ENCODE measurements at places on chromosomes 7 and 10.

DNA sequence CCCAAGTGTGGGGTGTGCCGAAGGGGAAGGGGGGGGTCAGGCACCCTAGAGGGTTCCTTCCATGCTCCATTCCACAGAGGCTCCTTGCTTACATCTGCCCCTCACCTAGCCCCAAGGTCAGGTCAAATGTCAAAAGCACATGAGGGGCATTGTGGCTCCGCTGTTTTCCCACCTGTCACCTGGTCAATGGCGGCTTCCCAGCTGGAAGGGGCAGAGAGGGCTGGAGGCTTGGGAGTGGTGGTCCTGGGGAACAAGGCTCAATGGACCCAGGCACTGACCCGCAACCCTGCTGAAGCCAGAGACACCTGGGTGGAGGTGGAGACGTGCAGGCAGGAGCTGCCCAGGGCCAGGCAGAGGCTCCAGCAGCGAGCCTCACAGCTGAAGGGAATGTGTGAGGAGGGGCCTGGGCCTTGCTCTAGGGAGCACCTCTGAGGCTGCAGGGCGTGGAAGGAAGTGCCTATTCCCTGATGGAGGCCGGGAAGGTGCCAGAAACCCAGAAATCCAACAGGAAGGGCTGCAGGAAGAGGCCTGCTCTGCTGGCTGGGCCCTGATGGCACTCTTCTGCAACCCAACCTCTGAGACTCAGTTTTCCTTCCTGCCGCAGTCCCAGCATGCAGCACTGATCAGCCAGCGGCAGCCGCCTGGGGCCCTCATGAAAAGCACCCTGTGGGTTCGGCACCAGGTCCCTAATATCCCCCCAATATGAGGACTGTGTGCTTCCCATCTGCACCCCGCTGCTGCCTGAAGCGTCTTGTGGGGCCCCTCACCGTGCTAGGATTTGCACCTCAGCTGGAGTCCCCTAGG, 16.0 kb downstream of the RASGEF1A start:
- DNase-seq, result no peak

- no peak for DNase-seq
Measured at GRCh38 chr10:122190176-122190943, 80.7 kb upstream of the BTBD16 start.

DNA sequence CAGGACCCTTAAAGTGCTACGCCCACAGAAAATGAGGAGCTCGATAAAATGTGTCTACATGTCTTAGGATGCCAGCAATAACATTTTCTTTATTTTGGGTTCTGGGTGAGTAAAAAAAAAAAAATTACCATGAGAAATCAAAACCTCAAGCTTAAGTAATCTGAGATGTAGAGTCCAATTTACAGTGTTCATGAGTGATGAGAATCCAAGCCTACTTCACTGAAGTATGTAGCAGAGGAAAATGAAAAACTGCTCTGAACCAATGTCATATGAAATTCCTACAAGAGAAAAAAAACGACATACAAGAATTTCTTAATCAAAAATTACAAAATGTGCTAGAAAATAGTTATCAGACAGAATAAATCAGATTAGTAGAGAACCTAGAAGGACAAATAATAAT, 274.4 kb downstream of the HTR7 start:
- DNase-seq, result no peak

GRCh38 chr10:12922117-12922900, 79.2 kb downstream of the CCDC3 start:
- no peak for DNase-seq

DNA sequence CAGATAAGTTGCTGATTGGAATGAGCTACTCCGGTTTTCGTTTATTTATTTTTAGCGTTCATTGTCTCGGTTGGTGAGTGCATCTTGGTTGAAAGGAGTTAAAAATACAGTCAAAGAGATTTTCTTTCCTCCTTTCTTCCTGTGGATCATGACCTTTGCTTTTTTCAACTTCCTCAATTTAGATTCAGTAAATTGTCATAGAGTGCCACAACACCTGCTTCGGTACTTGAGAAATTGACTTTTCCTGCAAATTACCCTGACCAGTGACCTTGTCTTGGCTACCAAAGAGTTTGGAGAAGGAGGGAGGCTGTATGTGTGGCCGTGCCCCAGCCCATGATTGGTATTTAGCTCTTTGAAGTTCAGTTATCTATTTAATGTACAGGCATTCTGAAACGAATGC, 128.7 kb downstream of the FAM204A start:
- DNase-seq, result no peak

DNA sequence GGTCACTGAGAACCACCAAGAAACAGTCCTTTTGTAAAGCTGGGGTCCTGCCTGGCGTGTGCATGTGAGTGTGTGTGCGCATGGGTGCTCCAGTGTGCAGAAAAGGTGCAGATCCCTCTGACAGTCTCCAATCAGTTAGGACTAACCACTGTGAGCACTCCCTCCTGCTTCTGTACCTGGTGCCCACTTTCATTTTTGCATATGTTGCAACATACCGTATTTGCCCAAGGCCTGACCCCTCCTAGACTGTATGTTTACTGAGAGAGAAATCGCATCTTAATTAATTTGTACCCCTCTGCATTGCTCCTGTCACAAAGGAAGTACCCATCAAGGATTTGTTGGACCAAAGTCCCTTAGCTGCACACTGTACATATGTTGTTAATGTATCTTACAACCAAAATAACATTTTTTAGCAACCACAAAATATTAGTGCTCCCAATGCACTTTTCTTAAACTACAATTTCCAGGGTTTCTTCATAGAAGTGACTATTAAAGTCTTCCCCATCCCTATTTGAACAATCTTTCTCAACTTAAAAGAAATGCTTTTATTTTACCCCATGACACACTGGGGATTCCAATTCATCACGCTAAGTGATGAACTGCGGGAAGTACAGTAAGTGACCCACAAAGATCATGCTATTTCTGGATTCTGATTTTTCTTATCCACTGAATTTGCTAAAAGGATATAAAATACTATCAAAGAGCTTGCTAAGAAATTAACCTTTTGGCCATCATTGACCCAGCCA, 16.6 kb downstream of the PAXIP1 start:
- DNase-seq, result no peak

DNA sequence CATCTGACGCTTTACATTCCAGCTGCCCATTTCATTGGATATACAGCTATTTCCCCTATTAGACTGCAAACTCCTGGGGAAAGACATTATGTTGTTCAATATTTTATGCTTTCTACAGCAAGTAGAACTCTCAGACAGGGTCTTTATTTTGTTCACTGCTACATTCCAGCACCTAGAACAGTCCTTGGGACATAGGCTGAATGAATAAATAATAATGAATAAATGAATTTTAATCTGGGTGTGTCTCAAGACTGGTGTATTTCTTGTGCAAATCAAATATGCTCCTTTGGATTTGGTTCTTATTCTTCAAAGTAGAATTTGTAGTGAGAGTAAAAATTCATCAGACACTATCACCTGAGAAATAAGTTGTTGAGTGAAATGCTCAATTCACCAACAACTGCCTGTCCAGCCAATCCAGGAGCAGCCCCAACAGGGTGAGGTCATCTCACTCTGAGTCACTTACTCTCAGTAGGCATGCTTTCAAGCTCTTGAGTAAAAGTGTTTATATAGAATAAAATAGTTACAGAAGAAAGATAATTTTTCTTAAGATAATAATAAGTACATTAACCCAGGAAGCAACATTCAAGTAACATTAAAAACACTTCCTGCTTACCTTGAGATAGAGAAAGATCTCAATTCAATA, 287.5 kb upstream of the NPVF start:
- DNase-seq, result no peak

DNA sequence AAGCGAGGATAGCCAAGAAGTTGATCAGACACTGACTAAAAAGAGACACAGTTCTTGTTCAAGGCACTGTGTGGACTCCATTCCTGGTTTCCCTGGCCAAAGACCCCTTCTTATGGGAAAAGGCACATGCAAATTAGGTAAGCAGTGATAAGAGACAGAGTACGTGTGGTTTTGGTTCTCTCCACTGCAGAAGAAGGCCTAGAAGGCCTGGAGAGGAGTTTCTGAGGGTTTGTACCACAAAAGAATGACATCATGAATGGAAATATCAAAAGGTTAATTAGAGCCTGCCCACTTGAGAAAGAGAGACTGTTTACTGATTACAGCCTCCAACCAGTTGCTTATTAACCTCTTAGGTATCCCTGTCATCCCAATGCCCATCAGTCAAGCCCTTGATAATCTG, 137.5 kb downstream of the ZNF365 start:
- no peak for DNase-seq

All from GOT3 (cell line).